GM10248 (cell line): ENCODE measurements at places on chromosomes 5 and 9.

- no peak for DNase-seq
Measured at GRCh38 chr5:108409786-108410185, 27.9 kb upstream of the FBXL17 start.

GRCh38 chr9:96117398-96118080, 184.4 kb downstream of the HSD17B3 start:
- DNase-seq = no peak

- no peak for DNase-seq
Measured at GRCh38 chr9:607417-607816, 234.1 kb upstream of the DMRT1 start.

- no peak for DNase-seq
Measured at GRCh38 chr9:3698076-3698475, 172.3 kb upstream of the RFX3 start.

DNA sequence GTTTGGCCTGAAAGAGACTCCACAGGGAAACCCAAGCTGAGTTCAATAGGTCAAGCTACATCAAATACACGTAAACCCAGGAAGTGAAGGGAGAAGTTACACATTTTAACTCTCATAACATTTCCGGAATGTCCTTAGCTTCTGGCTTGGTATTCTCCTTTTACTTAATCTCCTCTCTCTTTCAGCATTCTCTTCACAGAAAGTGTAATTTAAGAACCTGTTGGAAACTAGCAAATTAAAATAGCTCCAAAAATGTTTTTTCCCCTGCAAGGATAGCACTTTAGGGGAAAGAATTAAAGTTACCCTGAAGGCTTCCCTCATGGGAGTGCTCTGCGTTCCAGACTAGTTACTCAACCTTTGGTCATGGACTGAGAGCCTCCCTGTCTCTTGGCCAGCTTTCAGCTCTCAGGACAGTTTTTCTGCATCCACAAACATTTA, 292.7 kb upstream of the TARS1 start:
- no peak for DNase-seq

DNA sequence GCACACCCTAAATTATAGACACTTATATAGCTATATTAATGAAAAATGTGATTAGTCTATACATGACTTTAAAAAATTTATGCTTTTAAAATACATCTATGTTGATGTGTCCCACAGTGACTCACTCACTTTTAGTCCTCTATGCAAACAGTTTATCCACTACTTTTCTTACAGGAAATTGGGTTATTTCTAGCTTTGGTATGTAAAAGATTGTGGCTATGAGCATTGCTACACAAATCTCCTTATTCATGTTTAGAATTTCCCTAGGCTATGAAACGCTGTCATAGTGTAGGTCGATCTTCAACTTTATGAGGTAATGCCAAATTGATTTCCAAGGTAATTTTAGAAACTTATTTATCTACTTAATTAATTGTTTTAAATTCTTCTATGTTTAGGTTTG, 687.4 kb downstream of the PRR16 start:
- no peak for DNase-seq

DNA sequence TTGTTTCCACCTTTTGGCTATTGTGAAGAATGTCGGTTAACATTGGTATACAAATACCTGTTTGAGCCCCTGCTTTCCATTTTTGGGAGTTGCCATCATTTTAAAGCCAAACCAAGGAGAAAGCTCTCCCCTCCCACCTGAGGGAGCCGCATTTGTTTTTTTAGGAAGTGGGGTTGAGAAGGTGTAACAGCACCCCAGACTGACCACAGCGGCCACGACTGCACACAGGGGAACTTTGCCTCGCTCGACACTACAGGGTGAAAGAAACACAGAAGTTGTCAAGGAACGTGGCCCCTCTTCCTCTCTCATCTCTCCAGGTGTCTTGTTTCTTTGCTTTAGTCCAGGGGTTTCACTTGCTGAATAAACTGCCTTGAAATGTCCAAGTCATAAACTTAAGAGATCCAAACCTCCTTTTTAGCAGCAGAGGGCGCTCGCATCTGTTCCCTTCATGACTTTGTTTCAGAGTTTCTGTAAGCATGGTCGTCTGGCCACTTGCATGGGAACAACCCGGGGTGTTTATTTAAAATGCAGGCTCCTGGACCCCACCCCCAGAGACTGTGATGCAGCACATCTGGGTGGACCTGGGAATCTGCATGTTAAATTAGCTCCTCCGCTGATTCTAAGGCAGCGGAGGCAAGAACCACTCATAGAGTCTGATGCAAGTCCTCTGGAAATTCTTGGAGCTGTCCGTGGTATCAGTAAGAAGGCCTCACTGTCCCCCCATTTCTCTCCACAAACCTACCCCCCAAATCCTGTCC, 2.1 kb upstream of the TTLL11 start:
- DNase-seq = peak; percentile 52

DNA sequence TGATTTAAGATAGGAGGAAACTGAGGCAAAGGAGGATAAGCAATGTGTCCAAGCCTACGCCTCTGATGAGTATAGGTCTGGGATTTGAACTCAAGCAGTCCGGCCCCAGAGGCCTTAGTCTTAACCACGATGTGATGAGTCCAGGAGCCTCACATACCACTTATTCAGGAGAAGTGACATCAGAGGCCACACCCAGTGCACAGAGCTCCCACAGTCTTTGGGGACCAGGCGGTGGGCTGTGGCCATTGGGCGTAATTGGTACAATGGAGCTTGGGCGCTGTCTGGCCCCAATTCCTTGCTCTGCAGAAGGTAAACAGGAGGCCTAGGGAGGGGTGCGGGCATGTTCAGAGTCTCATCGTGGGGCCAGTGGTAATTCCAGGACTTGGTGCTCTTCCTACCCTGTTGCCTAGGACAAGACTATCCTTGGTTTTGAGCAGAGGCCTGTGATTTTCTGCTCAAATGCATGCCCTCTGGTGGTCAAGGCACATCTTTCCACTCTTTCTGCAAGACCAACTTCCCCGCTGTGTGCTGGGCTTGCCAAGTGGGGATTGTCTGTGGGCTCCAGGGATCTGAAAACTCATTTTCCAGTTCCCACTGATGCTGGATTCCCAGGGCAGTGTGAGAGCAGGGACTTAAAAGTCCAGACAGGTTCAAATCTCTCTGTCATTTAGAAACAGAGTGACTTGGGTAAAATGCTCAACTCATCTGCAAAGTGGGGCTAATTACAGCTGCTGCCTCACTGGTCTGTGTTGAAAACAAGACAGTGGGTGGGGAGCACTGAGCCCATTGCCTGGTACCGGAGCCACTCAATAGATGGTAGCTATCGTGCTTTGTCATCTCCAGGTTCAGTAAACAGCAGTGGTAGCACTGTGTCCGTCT, 15.8 kb downstream of the NDST1 start:
- peak; percentile 75 for DNase-seq

- no peak for DNase-seq
Measured at GRCh38 chr5:132781029-132781428, 4.0 kb upstream of the SEPTIN8 start.

- DNase-seq = no peak
Measured at GRCh38 chr9:7342736-7343135, 456.8 kb downstream of the DMAC1 start.

DNA sequence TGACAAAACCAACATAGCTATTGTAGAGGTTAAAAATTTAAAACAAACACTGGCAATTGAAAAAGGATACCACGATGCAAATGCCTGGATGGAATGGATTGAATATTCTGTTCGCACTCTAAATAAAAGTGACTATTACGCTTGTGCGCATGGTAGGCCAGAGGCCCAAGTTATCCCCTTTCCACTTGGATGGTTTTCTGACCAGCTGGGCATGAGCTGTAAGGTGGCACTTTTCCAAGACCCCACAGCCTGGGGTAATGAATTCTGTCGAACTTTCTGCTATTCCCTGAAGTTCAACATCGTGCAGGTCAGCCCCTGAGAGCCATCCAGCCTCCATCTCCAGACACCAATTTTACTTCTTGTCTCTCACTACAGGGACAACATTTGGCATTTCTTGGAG, 5.4 kb upstream of the RNF180 start:
- DNase-seq = no peak

GRCh38 chr9:21669701-21670100, 132.7 kb upstream of the MTAP start:
- DNase-seq = no peak

DNA sequence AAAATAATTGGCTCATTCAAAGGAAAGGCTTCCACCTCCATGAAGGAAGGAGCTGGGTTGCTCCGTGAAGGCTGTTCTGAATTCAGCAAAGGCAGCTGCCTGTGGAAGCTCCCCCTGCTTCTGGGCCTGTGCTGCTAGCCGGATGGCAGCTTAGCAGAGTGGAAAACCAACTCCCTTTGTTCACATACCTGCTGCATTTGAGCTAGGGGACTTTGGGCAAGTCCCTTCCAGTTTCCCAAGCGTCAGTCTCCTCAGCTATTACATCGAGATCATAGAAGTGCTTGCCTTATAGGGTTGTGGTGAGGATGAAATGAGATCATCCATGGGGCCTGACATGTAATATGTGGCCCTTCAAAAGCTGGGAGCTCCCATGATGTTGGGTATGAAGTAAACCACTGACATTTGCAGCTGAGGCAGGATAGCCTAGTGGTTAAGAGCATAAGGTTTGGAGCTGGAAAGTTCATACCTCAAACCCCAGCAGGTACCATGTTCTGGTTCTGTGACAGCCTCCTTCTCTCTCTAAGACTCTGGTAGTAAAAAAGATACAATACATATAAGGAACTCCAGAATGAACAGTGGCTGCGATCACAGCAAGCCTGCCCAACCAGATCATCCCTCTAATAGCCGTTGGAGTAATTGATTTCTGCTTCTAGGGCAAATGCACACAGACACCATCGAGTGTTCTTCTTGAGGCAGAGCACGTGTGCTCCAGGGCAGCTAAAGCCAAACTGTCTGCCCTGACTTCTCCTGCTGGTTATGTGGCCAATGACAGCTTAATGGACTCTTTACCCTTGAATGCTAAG, 11.0 kb upstream of the DENND1A start:
- DNase-seq = peak; percentile 35

DNA sequence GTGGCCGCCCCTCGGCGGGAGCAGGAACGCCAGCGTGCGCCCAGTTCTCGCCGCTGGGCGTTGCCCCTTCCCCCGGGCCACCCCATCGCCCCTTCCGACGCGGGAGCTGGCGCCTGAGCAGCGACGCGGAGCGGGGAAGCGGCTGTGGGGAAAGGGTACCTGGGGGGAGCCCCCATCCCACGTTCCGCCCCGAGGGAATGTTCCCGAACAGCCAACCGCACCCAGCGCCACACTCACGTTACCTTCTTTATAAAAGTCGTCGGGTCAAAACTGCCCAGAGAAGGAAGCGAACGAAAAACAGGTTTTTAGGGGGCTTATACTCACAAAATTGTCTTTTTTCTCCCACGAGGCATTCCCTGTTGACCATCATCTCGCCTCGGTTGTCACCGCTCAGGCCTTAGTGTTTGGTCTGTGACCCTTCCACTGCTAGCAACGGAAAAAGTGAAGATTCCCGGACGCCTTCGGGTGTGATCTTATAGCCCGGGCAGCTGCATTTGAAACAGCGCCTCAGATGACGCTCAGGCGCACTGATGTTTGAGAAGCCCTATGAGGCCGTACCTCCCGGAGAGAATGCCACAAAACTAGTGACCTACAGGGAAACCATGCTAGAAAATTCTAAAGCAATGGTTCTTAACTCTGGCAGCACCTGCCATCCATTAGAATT, 475 bp upstream of the GOLM1 start:
- peak; percentile 27 for DNase-seq

DNA sequence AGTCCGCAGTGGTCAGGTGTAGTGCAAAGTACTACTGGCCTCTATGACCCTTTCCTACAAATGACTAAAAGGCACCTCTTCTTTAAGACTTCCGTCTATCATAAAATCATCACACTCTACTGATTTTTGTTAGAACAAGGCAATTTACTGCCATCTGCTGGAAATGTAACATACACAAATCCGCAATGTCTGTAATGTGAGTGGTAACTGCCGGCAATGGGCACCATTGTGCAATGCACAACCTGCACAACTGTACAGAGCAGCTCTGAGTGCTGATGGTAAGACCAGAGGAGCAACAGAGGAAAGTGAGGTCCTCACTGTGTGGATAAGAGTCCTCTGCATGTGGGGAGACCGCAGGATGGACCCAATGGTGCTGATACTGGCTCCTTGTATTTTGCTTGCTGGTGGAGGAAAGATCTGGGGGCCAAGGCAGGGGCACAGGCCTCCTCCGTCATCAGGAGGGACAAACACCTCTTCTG, 103.7 kb downstream of the ATPSCKMT start:
- DNase-seq = no peak

GRCh38 chr9:93020771-93021670, 37.5 kb upstream of the SUSD3 start:
- DNase-seq = no peak

GRCh38 chr5:76807296-76807695, 11.5 kb upstream of the F2RL1 start:
- no peak for DNase-seq

DNA sequence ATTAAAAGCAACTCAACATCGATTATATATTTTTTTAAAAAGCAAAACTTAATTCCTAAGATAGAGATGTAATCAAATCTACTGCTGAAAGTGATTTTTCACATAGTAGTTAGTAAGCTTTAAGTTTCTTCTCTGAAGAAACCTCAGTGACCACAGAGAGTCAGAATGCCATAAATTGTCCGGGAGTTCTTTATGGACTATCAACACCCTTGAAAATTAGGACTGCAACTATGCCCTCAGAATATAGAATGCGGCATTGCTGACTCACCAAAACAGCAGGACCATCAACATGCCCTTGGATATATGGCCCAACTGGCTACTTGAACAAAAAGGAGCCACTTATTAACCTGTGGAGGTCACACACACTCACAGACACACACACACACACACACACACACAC, 228.9 kb upstream of the SNX2 start:
- DNase-seq = no peak

GRCh38 chr9:1173211-1173610, 123.1 kb downstream of the DMRT2 start:
- no peak for DNase-seq

GRCh38 chr5:159735749-159736660, 180.3 kb upstream of the ADRA1B start:
- no peak for DNase-seq

DNA sequence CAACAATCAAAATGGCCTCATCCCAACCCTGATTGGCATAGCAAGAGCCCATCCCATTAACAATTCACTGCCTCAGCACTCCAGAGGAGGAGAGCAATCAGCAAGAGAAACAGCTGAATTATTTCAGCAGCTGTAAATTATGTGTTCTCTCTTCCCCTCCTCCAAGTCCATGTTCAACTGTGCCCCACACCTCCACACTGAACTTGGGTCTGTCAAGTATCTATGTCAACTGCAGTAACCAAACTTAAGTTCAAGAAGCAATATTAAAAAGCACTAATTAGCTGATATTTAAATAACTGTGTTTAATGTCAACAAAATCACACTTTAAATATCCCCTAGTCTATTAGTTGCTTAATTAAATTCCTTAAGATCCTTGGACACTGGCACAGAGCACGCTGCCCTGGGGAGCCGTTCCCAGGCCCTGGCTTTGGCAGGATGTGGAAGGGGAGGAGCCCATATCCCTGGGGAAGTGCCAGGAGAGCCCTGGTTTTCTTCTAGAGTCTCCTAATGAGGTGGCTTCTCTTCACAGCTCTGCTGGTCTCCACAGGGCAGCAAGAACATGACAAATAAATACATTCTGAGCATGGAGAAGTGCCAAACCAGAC, 50.6 kb downstream of the SIL1 start:
- no peak for DNase-seq

GRCh38 chr5:160333721-160334120, 21.4 kb upstream of the CCNJL start:
- no peak for DNase-seq

GRCh38 chr9:72704688-72705375, 183.4 kb downstream of the TMC1 start:
- DNase-seq = no peak

- DNase-seq = peak; percentile 20
Measured at GRCh38 chr5:52693280-52693679, 94.4 kb upstream of the ITGA1 start.
